Stimulated activated memory B cell treated with anti-CD40 and anti-IgM and Interleukin-4, amounts not matched to agents 10 μg/mL and 1 μg/mL and 100 μg/mL, for 72 hours (primary cell): ENCODE measurements at places on chromosomes 11 and 22.

GRCh38 chr22:35158336-35158735 lies 92.4 kb downstream of the ISX start:
- no peak for ATAC-seq

- no peak for ATAC-seq
These were observed 103.5 kb downstream of the MICAL2 start for GRCh38 chr11:12213883-12214282.

DNA sequence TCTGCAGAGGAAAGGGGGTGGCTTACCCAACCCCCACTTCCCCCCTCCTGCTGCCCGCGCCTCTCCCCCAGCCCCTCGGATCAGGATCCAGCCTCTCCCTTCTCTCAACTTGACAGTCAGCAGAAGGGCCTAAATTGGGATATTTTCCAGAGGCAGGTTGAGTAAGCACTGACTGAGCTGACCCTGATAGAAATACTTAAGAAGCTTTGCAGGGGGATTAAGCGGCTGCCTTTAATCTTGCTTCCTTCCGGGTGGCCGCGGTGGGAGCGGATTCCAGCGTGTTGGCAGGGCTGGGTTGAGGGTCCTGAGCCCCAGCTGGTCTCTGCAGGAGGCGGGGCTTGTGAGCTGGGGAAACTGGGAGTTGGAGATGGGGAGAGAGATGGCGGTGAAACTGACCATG lies 445.2 kb downstream of the NTM start:
- no peak for ATAC-seq

DNA sequence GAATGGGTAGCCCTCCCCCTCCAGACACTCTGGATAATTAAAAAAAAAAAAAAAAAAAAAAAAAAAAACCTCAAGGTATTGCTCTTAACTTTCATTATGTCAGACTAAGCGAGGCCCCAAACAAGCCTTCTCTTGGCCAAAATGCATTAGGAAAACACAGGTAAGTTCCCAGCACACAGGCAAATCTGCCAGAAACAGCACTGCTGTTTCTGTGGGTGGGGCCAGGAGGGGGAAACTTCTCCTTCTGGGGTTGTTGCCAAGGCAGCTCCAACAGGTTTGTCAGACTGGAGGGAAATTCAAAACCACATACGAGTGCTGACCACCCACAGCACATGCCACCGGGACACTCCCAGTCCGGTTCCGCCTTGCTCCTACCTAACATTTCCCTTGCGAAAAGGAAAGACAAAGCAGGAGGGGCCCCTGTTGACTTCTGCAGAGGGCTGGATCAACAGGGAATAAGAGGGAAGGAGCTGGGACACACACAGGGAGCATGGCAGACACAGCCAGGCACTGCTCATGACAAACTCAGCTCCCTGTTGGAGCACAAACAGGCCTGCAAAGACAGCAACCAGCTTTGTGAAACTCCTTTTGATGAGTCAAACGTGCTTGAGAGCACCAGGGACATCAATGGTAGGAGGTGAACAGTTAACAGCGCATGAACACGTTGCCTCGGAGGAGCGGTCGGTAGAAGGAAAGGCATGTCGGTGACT lies 55.0 kb downstream of the MYH9 start:
- peak; percentile 6 for ATAC-seq

DNA sequence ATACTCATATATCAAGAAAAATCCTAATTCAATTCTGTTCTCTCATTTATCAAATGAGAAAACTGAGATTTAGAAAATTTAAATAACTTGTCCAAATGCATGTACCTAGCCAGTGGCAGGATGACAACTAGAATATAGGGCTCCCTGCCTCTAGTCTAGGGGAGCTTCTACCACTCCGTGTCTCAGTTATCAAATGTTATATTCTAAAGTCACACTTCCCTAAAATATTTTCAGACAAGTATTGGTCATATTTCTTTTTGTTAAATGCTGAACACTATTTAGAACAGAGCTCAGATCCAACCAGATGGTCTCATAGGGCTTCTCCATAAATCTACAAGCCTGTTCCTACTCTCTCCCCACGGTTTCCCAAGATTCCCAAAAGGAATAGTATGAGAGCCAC lies 26.3 kb downstream of the KCNJ1 start:
- ATAC-seq: peak; percentile 31

- no peak for ATAC-seq
These were observed 20.1 kb downstream of the OR10A6 start for GRCh38 chr11:7911011-7911410.

GRCh38 chr11:65321828-65322485 lies 7.3 kb downstream of the CDC42EP2 start:
- no peak for ATAC-seq

GRCh38 chr11:68504432-68505066 lies 44.0 kb downstream of the PPP6R3 start:
- no peak for ATAC-seq

DNA sequence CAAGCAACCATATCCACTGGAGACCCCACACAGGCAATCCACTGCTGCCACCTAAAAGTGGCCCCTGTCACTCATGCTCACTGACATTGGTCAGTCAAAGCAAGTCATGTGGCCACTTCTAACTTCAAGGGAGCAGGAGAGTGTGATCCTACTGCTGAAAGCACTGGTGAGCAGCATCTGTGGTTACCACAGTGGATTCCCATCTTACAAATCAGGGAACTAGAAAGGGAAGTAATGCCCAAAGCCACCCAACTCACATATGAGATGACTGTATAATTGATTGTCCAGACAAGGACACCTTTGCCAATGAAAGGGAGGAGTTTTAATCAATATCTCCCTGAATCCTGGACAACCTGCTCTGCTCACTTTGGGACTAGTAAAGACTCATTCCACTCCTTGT lies 17.7 kb downstream of the RCN1 start:
- ATAC-seq: no peak

DNA sequence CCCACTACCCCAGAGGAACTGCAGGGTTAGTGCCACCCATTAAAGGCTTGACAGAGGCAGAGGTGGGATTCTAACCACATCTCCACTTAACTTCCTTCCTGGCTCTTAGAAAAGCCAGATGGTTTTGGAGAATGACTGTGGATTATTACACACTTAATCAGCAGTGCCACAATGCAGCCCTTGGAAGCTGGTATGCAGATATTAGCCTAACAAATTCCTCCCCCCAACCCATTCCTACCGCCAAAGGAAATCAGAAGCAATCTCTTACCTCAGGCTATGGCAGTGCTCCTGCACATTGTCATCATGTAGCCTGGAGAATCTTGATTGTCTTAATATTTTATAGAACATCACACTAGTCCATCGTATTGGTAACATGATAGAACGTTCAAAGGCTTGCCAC lies 23.2 kb upstream of the NRGN start:
- ATAC-seq: no peak

DNA sequence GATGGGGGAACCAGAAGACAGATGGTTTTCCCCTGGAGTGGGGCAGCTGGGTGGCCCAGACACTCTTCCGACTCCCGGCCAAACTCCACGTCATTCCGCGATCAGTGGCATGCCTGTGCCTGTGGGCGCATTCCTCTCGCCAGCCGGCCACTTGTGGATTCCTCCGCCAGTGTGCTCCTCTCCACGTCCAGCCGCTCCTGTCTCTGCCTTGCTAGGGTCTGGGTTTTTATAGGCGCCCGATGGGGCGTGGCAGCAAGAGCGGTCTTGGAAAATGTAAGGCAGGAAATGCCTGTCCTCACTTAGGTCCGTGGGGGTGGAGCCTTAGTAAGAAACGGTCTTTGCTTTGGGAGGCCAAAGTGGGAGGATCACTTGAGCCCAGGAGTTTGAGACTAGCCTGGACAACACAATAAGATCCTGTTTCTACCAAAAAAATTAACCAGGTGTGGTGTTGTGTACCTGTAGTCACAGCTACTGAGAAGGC lies 81.6 kb upstream of the SEPTIN5 start:
- ATAC-seq: no peak

GRCh38 chr22:48277868-48278581 lies 1515.6 kb downstream of the TBC1D22A start:
- no peak for ATAC-seq

DNA sequence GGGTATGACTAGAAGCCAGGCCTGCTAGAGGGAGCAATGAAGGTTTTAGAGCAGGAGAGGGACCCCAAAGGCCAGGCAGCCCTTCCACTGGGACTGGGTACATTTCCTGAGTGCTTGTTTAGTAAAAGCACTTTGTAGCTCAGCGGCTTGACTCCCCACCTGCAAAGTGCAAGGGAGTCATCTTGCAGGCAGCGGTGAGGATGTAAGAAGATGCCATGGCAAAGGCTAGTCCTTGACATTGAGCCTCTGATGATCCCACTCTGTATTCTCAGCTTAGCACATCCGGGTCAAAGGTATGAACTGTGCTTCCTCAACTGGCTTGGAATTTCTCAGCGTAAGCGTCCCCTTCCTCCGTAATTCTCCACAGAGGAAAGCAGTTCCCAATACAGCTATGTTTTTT lies 3.1 kb upstream of the UBE2L3 start:
- ATAC-seq: no peak

DNA sequence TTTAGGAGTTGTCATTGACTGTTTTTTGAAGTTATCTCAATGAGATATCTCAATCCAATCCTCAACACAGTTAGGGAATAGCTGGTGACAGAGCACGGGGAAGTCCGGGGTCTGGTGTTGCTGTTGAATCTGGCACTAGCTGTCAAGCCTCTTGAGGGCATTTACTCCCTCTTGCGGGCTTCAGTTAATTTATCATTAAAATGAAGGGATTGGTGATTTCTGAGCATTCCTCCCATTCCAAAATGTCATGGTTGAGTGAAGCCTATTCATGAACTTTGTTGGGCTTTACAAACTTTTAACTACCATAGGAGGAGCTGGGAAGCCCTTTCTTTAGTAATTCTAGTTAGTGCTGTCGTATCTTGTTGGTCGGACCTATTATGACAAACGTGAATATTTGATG lies 40.2 kb downstream of the UVRAG start:
- ATAC-seq: no peak

- ATAC-seq: no peak
These were observed 177.3 kb downstream of the GUCY1A2 start for GRCh38 chr11:106840947-106841346.

DNA sequence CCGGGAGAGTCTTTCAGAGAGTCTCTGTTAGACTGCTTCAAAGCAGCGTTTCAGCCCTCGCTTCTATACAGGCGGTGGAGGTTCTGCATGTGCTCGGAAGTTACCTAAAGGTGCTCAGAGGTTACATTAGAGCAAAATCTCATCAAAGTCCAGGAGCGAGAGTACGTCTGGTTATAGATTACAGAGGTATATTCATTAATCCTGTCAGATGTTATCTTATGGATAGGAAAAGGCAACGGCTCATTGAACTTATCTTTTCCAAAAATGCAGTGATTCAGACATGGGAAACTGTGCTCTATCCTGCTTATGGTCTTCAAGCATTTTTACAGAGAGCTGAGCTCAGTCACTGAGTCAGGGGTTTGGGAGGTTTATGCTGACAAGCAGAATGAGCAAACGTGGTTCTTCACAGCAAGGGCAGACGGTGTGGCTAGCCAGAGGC lies 9.1 kb upstream of the ZBED5 start:
- ATAC-seq: no peak

GRCh38 chr22:48222742-48223487 lies 1460.5 kb downstream of the TBC1D22A start:
- no peak for ATAC-seq

DNA sequence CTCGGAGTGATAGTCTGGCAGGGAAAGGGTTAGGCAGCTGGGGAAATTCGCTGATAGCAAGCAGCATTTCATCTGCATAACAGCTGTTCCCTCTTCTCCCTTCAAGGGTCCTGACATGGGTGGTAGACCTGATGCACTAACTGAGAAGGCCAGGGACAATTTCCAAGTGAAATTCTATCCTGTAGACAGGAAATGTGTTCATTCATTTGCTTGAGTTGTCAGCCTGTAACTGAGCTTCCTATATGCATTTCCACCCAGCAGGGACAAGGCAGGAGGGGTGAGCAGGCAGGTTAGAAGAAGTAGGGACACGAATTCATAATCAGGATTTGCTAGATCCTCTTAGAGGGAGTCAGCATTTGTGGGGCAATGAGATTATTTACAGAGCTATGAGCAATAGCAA lies 154.3 kb upstream of the NCAM1 start:
- no peak for ATAC-seq

GRCh38 chr22:23242473-23243001 lies 62.2 kb downstream of the BCR start:
- no peak for ATAC-seq

DNA sequence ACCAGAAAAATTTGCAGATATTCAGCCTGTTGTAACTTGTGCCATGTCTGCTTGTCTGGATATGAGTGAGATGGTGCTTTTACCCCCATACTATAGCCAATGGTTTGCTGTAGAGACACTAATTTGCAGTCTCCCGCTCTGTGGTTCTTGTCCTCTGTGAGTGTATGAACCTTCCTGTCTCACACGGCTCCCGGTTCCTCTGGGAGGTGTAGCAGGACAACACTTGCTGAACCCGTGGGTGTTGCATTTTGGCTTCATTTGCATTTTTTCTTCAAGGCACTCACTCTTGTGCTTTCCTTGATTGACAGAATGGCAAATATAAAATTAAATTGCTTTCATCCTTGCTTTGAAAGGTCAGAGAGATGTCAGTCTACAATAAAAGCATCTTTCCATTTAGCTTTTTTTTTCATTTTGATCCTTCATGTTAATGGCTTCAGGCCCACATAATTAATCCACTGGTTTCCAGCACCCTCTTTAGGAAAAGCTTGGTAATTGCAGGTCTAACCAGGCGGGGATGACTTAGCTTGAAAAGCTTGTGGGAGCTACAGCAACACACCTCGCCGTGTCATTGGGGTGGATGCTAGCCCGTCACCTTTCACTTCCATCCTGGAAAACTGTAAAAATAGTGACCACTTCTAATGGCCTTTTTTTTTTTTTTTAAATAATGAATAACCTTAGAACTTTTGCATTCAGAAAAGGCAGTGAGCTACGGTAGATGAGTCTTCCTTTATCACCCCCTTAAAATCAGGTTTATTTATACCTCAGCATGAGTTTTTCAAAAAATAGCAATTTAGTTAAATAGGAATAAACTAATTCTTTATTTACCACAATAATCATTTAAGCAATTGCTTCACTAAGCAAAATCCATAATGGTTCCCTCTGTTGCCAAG lies 27.4 kb upstream of the ST14 start:
- peak; percentile 72 for ATAC-seq

- no peak for ATAC-seq
These were observed 73.9 kb upstream of the SEZ6L start for GRCh38 chr22:26095256-26095956.

- no peak for ATAC-seq
These were observed 78.8 kb downstream of the DGCR2 start for GRCh38 chr22:19043121-19044085.

DNA sequence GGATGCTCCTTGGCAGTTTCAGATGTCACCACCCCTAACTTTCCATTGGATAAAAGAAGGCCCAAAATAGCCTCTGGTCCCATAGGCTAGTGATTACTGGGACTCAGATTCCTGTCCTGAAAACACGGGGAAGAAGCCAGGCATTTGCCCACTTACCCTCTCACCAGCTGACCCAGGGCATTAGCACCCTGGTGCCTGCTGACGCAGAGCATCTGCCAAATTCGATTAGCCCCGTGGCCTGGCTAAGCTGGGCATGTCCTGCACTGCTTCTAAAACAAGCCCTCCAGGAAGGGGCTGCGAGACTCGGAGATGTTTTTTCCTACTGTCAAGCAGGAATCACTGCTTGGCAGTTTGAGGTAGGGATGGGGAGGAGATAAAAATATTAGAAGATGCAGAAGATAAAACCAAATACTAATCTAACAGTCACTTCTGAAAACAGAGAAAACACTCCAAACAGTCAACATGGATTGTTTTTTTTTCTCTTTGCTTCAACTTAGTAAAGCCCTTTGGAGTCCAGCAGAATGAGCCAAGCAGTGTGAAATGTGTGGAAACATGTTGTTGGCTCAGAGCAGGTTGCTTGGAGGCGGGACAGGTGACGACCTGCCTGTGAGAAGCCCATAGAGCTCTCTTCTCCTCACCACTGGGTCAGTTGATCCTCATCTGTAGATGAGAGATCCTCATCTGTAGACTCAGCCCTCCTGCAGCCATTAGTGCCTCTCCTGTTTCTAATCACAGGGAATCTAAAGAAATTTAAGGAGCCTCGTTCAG lies 54.0 kb downstream of the BDNF start:
- ATAC-seq: no peak
